ENCODE measurements at places on chromosomes 1 and 21.

DNA sequence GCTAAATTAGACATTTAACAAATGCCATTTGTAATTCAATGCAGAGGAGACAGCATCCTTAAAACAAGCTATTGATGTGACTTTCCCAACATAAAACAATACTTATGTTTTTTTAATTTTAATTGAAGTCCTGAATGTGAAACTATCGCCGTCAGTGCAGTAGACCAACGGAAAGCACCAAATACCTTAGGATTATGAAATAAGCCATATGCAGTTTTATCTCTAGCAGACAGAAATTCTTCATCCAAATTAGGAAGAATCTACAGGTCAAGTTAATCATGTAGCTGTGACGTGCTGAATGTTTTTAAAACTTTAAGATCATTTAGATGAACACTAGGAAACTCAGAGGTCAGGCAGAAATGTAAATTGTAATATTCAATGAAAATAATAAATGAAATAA is 714 bp upstream of the ST6GALNAC5 start:
- DNase-seq: no peak

GRCh38 chr21:41747943-41748738 is 18.7 kb downstream of the RIPK4 start:
- no peak for DNase-seq

DNA sequence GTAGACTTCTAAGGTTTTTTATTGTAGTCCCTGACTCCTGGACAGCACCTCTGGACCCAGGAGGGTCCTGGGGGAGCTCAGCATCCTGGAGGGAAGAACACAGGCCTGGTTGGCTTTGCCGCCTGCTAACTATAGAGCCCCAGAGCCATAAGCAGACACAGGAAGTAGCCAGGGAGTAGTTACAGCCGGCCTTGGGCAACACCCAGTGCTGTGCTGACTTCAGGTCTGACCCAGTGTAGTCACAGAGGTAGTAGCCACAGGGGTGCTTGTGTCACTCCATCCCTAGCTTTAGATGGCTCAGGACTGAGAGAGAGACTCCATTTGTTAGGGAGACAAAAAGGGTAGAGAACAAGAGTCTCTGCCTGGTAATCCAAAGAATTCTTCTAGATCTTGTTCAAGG is 21.9 kb downstream of the MCOLN2 start:
- no peak for DNase-seq

GRCh38 chr1:212613440-212614335 is 5.1 kb downstream of the ATF3 start:
- DNase-seq: no peak

DNA sequence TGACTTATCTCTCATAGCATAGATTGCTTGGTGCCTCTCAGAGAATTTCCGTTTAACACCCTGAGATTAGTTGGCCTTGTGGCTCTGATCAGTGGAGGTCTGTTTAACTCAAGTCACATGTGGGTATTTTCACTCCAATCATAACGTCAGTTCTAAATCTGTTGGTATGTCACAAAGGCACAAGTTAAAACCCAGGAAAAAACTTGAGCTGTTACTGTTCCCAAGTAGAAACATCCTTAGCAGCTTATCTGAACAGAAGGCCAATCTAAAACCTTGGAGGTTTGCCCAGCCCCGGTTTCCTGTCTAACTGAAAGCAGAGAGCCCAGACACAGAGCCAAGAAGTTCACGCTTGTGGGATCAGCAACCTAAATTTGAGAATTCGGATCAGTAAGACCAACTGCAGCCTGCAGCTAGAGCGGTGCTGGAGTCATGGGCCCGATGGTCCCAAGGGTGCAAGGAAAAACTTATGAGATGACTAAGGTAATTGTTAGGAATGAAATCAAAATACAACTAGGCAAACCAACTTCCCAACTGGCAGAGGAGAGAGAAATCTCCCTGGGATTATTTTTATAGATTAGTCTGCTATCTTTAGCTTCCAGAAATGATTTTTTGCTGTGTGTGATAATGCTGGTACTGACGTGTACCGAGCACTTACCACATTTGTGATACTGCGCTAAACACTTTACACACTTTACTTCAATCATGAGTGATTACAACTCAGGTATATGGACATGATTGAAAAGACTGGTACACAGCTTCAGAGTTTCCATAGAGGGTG is 90.2 kb upstream of the C1orf21 start:
- DNase-seq: no peak

DNA sequence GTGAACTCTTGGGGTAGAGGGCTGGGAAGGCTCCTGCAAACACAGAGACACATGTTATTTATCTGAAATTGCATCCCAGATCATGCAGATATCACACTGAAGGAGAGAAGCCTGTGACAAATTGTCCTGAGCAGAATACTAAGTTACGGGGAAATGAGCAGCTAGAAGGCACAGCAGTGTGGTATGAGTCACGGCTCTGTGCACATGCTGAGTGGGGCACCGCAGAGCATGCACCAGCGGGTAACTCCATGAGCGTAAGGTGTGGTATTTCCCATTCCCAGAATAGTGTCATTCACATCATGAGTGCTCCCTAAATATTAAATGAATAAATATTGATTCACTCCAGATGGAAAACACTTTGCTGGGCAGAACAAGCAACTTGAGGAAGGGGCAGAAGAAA is 21.3 kb upstream of the FCRL2 start:
- DNase-seq: no peak

- no peak for DNase-seq
These were observed 4.0 kb upstream of the ABCG1 start for GRCh38 chr21:42214921-42215320.

GRCh38 chr1:162019446-162019845 is 4.2 kb downstream of the OLFML2B start:
- DNase-seq: no peak

Measured in GM12892 (cell line).